ENCODE measurements at places on chromosomes 11 and 22. TPM values are rescaled to one million over a fixed set of nuclear protein-coding genes. Genes with fewer than 3 reads are reported as not detected.

DNA sequence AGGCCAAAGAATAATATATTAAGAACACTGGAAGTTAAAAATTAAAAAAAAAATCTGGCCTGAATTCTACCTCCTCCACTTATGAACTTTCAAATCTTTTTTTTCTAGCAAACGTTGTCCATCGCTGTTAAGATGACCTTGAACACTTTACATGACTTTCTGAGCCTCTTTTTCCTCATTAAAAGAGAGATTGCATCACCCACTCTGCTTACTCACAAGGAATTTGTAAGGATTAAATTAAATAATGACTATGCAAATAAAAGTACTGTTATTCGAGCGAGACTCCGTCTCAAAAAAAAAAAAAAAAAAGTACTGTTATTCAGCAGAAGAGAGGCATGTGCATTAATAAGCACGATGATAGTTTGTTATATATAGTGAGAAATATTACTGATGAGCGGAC lies 285.1 kb upstream of the CCDC90B start:
- H3K27ac ChIP-seq = peak overlapping the region; percentile 57
- H3K36me3 ChIP-seq = no peaks in the 10 kb centered on the region
- no peaks in the 10 kb centered on the region for H3K27me3 ChIP-seq
- H3K4me3 ChIP-seq = no peak overlapping the region
- peaks cover 86% of the 10 kb centered on the region for H3K4me1 ChIP-seq

GRCh38 chr22:17998913-17999312 lies 25.4 kb downstream of the MICAL3 start:
- no peak overlapping the region for H3K27ac ChIP-seq
- no peak for DNase-seq
- no peaks in the 10 kb centered on the region for H3K36me3 ChIP-seq
- peaks cover 10% of the 10 kb centered on the region for H3K4me1 ChIP-seq

GRCh38 chr11:78110351-78110750 lies 29.1 kb downstream of the ALG8 start:
- peaks cover 12% of the 10 kb centered on the region for H3K36me3 ChIP-seq
- H3K4me1 ChIP-seq = peaks cover 13% of the 10 kb centered on the region
- no peaks in the 10 kb centered on the region for H3K27me3 ChIP-seq
- peak; percentile 9 for DNase-seq

DNA sequence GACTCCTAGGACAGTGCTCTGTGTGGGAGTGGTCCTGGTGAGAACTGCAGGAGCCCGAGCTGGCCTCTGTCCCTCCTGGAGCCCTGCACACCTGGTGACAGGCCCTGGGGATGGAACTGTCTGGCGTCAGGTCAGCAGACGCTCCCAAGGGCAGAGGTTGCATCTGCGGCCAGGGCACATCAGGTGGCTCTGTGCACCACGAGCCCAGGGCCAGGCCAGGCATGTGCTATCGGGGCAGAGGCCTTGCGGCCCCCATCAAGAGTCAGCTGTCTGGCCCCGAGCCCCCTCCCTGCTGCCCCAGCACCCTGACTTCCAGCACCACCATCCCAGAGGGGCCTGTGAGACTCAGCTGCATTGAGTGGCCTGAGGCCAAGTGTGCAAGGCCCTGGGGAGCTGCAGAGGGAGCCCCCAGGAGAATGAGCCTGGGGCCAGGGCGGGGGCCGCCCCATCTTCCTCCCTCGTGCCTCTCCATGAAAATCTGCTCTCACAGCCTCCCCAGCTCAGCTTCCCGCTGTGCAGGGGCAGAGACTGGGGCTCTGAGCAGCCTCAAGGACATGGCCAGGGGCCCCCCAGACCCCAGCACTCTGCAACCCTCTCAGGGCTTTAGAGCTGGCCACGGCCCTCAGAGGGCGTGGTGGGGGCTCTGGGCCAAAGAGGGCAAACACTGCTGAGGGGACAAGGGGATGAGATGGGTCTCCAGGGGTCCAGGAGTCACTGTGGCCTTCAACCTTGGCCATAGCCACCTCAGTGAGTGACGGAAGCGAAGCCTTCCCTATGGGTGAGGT lies 56.4 kb downstream of the RTL6 start:
- no peaks in the 10 kb centered on the region for H3K27me3 ChIP-seq
- no peaks in the 10 kb centered on the region for H3K36me3 ChIP-seq
- no peak overlapping the region for H3K27ac ChIP-seq
- H3K4me1 ChIP-seq = no peaks in the 10 kb centered on the region
- no peak overlapping the region for H3K4me3 ChIP-seq
- no peak for DNase-seq

Gene DNAJB13
- 0.41 TPM for polyA plus RNA-seq

- H3K36me3 ChIP-seq = no peaks in the 10 kb centered on the region
- peaks cover 7% of the 10 kb centered on the region for H3K27me3 ChIP-seq
- no peaks in the 10 kb centered on the region for H3K4me1 ChIP-seq
- H3K4me3 ChIP-seq = no peak overlapping the region
- no peak overlapping the region for H3K27ac ChIP-seq
Measured at GRCh38 chr11:92769112-92769511, 200.3 kb upstream of the MTNR1B start.

GRCh38 chr11:2355000-2355644 lies 22.0 kb upstream of the CD81 start:
- H3K4me3 ChIP-seq = no peak overlapping the region
- peaks cover 11% of the 10 kb centered on the region for H3K4me1 ChIP-seq
- peak; percentile 58 for DNase-seq
- H3K36me3 ChIP-seq = no peaks in the 10 kb centered on the region
- peak overlapping the region; percentile 24 for H3K27ac ChIP-seq

GRCh38 chr11:85965202-85965601 lies 103.7 kb downstream of the PICALM start:
- H3K4me1 ChIP-seq = peaks cover 36% of the 10 kb centered on the region
- no peaks in the 10 kb centered on the region for H3K27me3 ChIP-seq
- DNase-seq = peak; percentile 79
- H3K36me3 ChIP-seq = peaks cover 52% of the 10 kb centered on the region

DNA sequence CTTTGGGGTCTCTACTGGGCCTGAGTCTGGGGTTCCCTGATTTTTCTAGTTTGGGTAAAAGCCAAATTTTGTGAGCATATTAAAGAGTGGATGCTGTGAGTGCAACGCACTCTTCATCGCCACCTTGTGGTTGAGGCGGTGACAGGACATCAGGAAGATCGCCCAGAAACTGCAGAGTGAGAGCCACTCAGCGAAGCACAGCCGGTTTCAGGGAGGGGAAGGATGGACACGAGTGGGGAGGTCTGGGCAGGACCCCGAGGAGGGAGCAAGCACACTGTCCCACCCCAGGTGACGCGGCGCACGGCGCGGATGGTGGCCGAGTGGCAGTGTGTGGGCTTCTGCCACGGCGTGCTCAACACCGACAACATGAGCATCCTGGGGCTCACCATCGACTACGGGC lies 9.1 kb downstream of the SELENOO start:
- DNase-seq = peak; percentile 75
- no peak overlapping the region for H3K27ac ChIP-seq
- H3K4me3 ChIP-seq = no peak overlapping the region
- 0 out of 2 replicates have a peak, but pooled peaks cover 15% of the 10 kb centered on the region for H3K36me3 ChIP-seq
- no peaks in the 10 kb centered on the region for H3K4me1 ChIP-seq

DNA sequence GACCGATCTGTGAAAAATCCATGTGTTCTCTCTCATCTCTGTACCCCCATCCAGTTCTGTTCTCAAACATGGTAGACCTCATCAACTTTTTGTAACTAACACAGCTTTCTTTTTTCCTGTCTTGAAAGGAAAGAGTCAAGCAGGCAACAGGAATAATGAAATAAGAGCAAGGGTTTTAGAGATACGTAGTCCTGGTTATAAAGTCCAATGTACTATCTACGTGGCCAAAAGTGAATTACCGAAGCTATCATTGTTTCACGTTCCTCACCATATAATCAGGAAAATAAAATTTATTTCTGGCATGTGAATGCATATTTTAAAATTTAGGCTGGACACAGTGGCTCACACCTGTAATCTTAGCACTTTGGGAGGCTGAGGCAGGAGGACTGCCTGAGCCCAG lies 472.2 kb upstream of the ANO3 start:
- no peaks in the 10 kb centered on the region for H3K36me3 ChIP-seq
- H3K4me3 ChIP-seq = no peak overlapping the region
- H3K27me3 ChIP-seq = no peaks in the 10 kb centered on the region

GRCh38 chr11:111814557-111815320 lies 48.5 kb upstream of the PPP2R1B start:
- H3K4me3 ChIP-seq = no peak overlapping the region
- H3K36me3 ChIP-seq = no peaks in the 10 kb centered on the region
- H3K4me1 ChIP-seq = peaks cover 18% of the 10 kb centered on the region
- no peaks in the 10 kb centered on the region for H3K27me3 ChIP-seq

GRCh38 chr22:20304646-20305045 lies 15.2 kb downstream of the DGCR6L start:
- no peaks in the 10 kb centered on the region for H3K36me3 ChIP-seq
- H3K27ac ChIP-seq = no peak overlapping the region
- DNase-seq = no peak
- H3K27me3 ChIP-seq = no peaks in the 10 kb centered on the region
- H3K4me3 ChIP-seq = no peak overlapping the region

GRCh38 chr11:19679952-19680828 lies 32.4 kb upstream of the NAV2 start:
- H3K4me3 ChIP-seq = peak overlapping the region; percentile 33
- H3K4me1 ChIP-seq = peaks cover 38% of the 10 kb centered on the region
- no peaks in the 10 kb centered on the region for H3K36me3 ChIP-seq
- H3K27me3 ChIP-seq = no peaks in the 10 kb centered on the region

DNA sequence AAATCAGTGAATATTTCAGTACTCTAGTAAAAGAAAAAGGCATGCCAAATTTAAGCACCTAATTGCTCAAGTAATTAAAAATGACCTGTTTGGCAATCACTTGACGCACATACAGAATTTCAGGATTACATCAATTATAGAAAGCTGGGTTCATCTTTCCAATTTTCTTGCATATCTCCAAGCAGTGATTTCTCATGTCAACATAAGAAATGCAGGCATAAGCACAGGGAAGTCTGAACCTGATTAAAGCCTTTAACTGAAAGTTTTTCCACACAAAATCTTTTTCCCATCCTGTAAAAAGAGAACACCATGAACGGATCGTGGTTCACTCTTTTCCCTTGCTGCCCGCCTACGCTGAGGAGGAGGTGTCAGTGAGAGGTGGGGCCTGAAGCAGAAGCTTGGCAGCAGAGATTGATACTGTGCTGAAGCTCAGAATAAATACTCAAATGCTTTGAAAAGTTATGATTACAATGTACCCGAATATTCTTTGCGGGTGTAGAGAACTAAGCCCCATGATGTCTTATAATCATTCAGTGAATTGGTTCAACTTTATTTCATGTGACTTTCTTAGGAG lies 704.1 kb upstream of the CCDC90B start:
- peak; percentile 3 for DNase-seq
- H3K27ac ChIP-seq = no peak overlapping the region
- no peaks in the 10 kb centered on the region for H3K27me3 ChIP-seq
- no peaks in the 10 kb centered on the region for H3K4me1 ChIP-seq
- H3K4me3 ChIP-seq = no peak overlapping the region

Gene ABCC8
- not detected for polyA plus RNA-seq

- no peak overlapping the region for H3K4me3 ChIP-seq
- no peak overlapping the region for H3K27ac ChIP-seq
- H3K4me1 ChIP-seq = no peaks in the 10 kb centered on the region
- H3K27me3 ChIP-seq = no peaks in the 10 kb centered on the region
- DNase-seq = no peak
Measured at GRCh38 chr11:108313444-108313843, 90.6 kb downstream of the ATM start.

DNA sequence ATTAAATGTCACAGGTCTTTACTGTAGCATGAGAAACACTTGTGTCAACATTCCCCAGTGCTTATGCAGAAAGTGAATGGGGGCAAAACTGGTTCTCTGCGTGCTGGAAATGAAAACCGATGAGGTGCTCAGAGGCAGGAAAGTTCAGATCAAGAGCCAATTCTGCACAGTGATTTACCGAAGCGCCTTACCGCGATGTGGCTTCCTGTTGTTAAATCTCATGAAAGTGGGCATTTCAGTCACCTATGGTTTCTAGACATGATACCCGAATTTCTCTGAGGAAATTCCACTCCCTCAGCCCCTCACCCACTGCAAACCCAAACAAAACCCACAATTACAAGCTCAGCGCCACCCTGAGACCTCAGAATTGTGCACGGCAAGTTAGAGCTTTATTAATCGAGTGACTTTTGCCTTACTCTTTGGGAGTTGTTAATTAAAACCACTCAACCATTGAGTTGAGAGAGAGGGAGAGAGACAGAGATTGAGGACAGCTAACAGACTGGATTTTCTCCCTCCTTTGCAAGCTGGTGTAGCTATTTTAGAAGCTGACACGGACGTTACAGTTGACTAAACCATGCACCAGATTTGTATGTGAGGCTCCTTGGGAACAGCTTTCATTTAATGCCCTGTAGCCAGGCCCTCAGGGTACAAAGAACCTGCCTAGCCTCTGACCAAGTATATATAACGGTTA lies 196.4 kb downstream of the DBX1 start:
- H3K27me3 ChIP-seq = no peaks in the 10 kb centered on the region
- no peak overlapping the region for H3K4me3 ChIP-seq
- no peak for DNase-seq

- H3K36me3 ChIP-seq = no peaks in the 10 kb centered on the region
- H3K27ac ChIP-seq = no peak overlapping the region
- H3K27me3 ChIP-seq = no peaks in the 10 kb centered on the region
- peak; percentile 50 for DNase-seq
- no peak overlapping the region for H3K4me3 ChIP-seq
- H3K4me1 ChIP-seq = peaks cover 13% of the 10 kb centered on the region
Measured at GRCh38 chr22:44482776-44483175, 15.3 kb downstream of the RTL6 start.

DNA sequence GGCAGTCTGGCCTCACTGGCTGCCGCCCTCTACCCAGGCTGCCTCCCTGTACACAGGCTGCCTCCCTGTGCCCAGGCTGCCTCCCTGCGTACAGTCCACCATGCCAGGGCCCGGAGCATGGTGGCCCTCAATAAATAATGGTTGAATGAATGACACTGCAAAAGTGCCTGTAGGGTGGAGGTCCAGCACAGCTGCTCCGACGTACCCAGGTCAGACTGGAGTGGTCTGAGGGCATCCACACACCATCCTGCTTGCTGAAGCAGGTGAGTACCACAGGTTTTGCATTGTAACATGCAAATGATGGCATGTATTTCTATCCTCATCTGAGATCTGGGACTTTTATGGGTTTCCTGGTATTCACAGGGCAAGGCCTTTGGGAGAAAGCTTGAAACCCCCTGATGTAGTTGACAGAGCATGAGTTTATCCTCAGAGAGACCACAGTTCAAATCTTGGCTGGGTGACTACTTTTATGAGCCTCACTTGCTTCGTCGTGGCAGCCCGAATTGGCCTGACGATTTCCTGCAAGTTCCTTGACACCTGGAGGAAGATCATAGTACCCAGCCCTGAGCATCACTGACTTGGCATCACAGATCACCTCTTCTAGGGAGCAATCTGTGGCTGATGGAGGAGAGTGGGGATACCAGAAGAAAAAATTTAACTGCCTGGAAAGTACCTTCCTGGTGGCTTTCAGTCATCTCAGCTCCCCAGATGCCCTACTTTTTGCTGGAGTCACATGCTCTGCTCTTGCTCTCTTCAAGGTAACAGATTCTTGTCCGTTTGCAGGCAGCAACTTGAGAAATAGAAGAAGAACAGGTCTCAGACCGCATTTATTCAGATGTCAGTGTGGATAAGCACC lies 16.0 kb upstream of the CYB5R3 start:
- H3K27me3 ChIP-seq = no peaks in the 10 kb centered on the region
- no peak for DNase-seq
- no peaks in the 10 kb centered on the region for H3K36me3 ChIP-seq
- H3K4me3 ChIP-seq = no peak overlapping the region

Measured in GM23248 (cell line).